ENCODE measurements at places on chromosomes 7 and 10.
A peak's percentile ranks its signal among the peaks of the same experiment; 100 is the strongest.

DNA sequence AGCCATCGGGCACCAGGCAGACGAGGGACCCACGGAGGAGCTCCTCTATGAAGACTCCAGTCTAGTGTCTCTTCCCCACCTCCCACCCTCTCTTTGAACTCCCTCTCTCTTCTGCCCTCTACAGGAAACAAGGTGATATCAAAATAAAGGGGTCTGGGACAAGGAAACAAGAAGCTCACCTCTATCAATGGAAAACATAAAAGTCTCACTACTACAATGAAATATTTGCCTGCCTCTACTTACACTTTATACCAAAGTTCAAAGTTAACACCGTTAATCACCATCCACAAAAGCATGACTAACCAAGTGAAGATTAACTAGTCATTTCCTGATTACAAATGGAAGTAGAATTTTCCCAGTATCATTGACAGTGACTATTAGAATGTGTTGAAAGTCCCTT is 82.2 kb downstream of the PARD3 start:
- no peak for DNase-seq

DNA sequence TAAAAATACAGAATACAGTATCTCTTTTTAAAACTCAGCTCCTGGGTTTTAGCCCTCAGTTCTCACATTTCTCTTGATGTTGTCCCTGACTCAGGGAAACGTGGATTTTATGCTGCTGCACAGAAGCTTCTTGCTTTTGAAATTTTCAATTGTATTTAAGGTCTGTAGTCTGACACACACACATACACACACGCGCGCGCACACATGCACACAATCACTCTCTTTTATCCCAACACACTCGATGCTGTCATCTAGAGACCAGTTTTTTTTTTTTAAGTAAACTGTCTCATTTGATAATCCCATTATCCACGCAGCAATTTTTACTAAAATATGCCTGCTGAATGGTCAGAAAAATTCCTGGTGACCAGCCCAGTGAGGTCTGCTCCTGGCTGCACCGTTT is 108.6 kb downstream of the KMT2E start:
- no peak for DNase-seq

- no peak for DNase-seq
Measured at GRCh38 chr7:151226560-151226874, 488 bp downstream of the ABCF2 start.

- DNase-seq = peak; percentile 82
Measured at GRCh38 chr7:93055543-93056107, 62.2 kb downstream of the SAMD9 start.

DNA sequence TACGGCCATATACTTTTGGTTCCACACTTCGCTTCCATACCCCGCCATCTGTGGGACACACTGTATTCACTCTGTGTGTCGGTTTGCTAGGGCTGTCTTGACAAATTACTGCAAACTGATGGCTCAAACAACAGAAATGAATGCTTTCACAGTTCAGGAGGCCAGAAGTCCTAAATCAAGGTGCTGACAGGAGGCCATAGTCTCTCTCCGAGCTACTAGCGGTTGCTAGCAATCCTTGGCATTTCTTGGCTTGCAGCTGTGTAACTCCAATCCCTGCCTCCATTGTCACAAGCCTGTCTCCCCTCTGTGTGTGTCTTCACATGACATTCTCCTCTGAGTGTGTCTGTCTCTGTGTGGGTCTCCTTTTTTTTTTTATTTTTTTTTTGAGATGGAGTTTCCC is 28.9 kb upstream of the BMPR1A start:
- no peak for DNase-seq

DNA sequence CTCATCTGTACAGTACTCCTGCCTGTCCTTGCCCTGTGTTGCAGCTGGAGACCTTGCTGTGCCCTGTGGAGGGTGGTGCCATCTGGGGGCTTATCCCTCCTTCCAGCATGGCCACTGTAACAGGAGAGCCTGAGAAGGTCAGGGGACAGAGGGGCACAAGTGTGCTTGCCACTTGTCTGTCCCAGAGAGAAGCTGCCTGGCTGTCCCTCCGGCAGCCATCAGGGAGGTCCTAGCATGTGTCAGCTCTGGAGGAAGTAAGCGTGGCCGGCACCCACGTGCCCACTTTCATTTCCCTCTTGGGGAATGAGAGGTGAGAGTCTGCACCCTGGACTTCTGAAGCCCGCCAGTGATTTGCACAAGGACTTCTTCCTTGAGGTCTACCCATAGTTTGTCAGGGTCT is 97.0 kb upstream of the PPIF start:
- no peak for DNase-seq

- no peak for DNase-seq
Measured at GRCh38 chr10:100825325-100825875, 80.0 kb downstream of the PAX2 start.

GRCh38 chr7:47180516-47180826 is 401.4 kb downstream of the TNS3 start:
- DNase-seq = no peak

- no peak for DNase-seq
Measured at GRCh38 chr7:117550625-117551024, 70.8 kb downstream of the CFTR start.
